ENCODE measurements at places on chromosomes 7 and 10.

GRCh38 chr10:72274730-72275350, 1.1 kb downstream of the DDIT4 start:
- peaks cover 59% of the 10 kb centered on the region for H3K4me1 ChIP-seq
- peak overlapping the region; percentile 98 for H3K4me3 ChIP-seq
- H3K36me3 ChIP-seq: peaks cover 32% of the 10 kb centered on the region
- DNase-seq: peak; percentile 78
- peak overlapping the region; percentile 96 for H3K27ac ChIP-seq

GRCh38 chr7:64626083-64626469, 39.9 kb upstream of the ZNF107 start:
- no peaks in the 10 kb centered on the region for H3K4me1 ChIP-seq
- DNase-seq: no peak
- no peak overlapping the region for H3K4me3 ChIP-seq

DNA sequence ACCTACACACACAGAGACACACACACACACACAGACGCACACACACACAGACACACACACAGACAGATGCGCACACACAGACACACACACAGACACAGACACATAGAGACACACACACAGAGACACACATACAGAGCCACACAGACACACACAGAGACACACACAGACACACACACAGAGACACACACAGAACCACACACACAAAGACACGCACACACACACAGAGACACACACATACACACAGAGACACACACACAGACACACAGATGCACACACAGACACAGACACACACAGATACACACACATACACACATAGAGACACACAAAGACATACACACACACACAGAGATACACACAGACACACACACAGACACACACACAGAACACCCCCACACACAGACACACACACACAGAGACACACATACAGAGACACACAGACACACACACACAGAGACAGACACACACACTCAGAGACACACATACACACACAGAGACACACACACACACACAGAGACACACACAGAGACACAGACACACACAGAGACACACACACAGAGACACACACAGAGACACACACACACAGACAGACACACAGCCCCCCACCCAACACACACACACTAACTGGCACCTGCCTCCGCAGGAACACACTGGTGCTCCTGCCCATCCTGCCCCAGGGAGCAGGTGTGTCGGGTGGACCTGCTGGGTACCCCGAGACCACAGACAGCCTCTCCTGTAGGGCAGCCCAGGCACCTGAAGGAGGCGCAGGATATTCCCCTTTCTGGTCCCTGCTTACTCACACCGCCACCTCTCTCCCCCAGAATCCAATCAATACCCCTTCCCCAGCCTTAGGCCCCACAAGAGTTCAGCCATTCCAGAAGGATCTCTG, 5.4 kb upstream of the FZD9 start:
- no peaks in the 10 kb centered on the region for H3K36me3 ChIP-seq
- no peak overlapping the region for H3K27ac ChIP-seq
- H3K4me1 ChIP-seq: peaks cover 6% of the 10 kb centered on the region
- peaks cover 3% of the 10 kb centered on the region for H3K27me3 ChIP-seq

DNA sequence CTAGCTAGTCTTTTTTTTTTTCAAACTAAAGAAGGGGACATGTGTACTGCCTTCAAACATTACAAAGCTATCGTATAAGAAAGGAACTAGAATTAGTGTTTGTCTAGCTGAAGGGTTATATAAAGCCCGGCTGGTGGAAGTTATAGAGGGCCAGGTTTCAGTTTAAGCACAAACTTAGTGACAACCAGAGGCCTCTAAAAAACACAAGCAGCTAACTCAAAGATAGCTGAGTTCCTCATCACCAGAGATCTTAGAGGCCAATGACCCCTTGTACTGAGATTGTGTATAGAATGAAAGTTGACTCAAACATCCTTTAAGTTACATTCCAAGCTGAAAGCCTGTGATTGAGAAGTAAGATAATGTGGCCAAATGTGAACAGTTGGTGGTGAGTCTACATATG, 28.1 kb upstream of the SGMS1 start:
- H3K36me3 ChIP-seq: no peaks in the 10 kb centered on the region
- no peak overlapping the region for H3K27ac ChIP-seq
- peaks cover 16% of the 10 kb centered on the region for H3K4me1 ChIP-seq
- DNase-seq: no peak
- no peaks in the 10 kb centered on the region for H3K27me3 ChIP-seq
- H3K4me3 ChIP-seq: no peak overlapping the region

DNA sequence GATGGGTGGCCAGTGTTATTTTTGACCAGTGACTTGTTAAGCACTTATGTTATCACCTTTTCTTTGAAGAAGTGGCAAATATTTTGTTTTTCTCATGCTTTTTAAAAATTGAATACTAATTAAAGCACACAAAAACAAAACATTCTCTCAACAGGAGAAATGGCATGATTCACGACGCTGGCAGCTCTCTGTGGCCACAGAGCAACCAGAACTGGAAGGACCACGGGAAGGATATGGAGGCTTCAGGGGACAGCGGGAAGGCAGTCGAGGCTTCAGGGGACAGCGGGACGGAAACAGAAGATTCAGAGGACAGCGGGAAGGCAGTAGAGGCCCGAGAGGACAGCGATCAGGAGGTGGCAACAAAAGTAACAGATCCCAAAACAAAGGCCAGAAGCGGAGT, 6.2 kb upstream of the KIFBP start:
- H3K27me3 ChIP-seq: no peaks in the 10 kb centered on the region

DNA sequence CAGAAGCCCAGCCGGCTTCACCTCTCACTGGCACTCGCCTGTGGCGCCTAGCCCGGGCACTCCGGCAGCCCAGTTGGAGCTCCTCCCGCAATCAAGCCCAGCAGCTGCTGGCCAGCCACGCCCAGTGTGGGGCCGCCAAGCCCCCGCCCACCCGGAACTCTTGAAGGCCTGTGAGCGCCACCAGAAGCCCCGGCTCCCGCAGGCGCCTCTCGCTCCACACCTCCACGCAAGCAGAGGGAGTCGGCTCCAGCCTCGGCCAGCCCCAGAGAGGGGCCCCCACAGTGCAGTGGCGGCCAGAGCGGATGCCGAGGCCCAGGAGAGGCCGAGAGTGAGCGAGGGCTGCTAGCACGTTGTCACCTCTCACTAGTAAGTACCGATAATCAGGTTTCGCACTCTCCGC, 240.7 kb downstream of the TFEC start:
- no peaks in the 10 kb centered on the region for H3K36me3 ChIP-seq
- no peak for DNase-seq
- H3K4me3 ChIP-seq: no peak overlapping the region
- no peak overlapping the region for H3K27ac ChIP-seq

GRCh38 chr10:100519311-100520051, at the start of gene SEC31B:
TSS of gene SEC31B (minus strand) at chr10:100519861. CDS start at chr10:100516952, 2,909 bp downstream.
- peaks cover 47% of the 10 kb centered on the region for H3K4me1 ChIP-seq
- H3K27ac ChIP-seq: peak within 1 kb of the TSS; percentile 58
- H3K36me3 ChIP-seq: peaks cover 39% of the 10 kb centered on the region
- H3K4me3 ChIP-seq: no peak within 1 kb of the TSS
- DNase-seq: no peak

- H3K4me1 ChIP-seq: peaks cover 75% of the 10 kb centered on the region
- H3K27me3 ChIP-seq: no peaks in the 10 kb centered on the region
- no peak for DNase-seq
- no peak overlapping the region for H3K27ac ChIP-seq
- no peak overlapping the region for H3K4me3 ChIP-seq
Measured at GRCh38 chr7:55552320-55553023, 19.8 kb downstream of the VOPP1 start.

- peaks cover 3% of the 10 kb centered on the region for H3K27me3 ChIP-seq
- peaks cover 11% of the 10 kb centered on the region for H3K4me1 ChIP-seq
- no peaks in the 10 kb centered on the region for H3K36me3 ChIP-seq
- H3K27ac ChIP-seq: no peak overlapping the region
Measured at GRCh38 chr7:40595129-40595528, 460.3 kb downstream of the SUGCT start.

DNA sequence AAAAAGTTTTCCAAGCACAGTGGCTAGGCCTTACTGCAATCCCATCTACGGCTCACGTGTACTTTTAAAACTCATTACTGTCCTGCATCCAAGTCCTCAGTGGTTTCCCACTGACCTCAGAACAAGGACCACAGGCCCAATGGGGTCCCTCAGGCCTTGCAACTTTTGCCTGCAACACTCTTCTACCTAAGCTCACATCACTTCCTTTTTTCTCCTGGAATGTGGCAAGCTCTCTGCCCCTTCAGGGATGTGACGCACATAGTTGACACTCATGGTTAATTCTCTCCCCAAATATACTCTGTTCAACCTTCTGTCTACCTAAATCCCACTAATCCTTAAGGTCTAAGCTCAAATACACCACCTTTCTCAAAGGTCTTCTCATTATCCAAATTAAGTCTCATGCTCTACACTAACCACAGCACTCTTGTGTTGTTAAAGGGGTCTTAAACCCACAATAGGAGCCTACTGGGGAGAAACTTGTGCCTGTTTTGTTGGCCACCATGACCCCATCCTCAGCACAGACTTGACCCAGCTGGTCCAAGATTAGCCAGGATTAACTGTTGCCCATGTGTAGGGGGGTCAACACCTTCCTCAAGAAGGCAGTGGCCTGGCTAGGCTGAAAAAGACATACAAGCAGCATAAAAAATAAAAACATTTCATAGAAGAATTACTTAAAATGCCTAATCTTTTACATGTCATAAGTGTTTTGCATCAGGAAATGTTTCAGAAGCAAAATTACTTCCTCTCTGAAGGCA, 15.2 kb downstream of the HNRNPF start:
- no peak for DNase-seq
- no peaks in the 10 kb centered on the region for H3K27me3 ChIP-seq
- peak overlapping the region; percentile 46 for H3K27ac ChIP-seq

- no peaks in the 10 kb centered on the region for H3K36me3 ChIP-seq
- no peak overlapping the region for H3K4me3 ChIP-seq
Measured at GRCh38 chr10:87598700-87599099, 61.0 kb upstream of the PAPSS2 start.

- H3K27me3 ChIP-seq: no peaks in the 10 kb centered on the region
- no peak overlapping the region for H3K4me3 ChIP-seq
- H3K4me1 ChIP-seq: peaks cover 2% of the 10 kb centered on the region
- H3K27ac ChIP-seq: no peak overlapping the region
Measured at GRCh38 chr7:44215531-44215930, 14.8 kb downstream of the YKT6 start.

DNA sequence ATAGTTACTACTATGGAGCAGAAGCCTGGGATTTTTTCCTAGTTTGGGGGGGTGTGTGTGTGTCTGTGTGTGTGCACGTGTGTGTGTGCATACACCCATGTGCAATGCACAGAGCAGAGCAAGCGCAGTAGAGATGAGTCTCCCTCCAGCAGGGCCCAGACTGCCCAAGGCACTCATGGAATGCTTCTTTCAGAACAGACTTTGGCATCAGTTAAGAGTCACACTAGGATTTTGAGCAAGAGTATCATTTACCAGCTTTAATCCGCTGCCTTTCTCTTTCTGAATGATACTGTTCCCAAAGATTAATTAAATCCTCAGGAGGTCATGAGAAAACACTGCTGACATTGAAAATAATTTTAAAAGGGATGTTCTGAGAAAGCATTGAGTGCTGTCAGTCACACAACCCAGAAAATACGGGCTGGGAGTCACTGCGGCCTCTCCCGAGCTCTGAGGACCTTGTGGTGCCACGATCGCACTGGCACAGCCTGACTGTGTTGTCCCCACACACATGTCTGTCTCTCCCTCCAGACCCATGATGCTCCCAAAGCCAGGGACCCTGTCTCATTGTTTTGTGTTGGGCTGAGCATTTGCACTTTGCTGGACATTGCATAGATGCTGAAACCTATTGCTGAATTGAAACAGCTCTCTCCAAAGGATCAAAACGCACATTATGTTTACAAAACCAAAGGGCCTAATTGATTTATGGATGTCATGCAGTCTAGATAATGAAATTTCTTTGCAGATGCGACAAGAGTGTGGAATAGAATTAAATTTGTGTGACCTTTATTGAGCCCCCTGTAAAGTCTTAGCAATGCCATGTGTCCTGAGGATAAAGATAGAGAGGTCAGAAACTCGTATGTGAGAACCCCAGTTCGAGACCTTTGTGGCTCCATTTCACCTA, 54.7 kb upstream of the FIGNL1 start:
- peaks cover 4% of the 10 kb centered on the region for H3K4me1 ChIP-seq
- H3K4me3 ChIP-seq: no peak overlapping the region
- H3K27ac ChIP-seq: no peak overlapping the region
- no peak for DNase-seq
- H3K36me3 ChIP-seq: no peaks in the 10 kb centered on the region
